Heart right ventricle (tissue), 16 donors: ENCODE measurements at places on chromosomes 2 and 18. TPM values are rescaled to one million over a fixed set of nuclear protein-coding genes. Genes with fewer than 3 reads are reported as not detected.

GRCh38 chr2:65396348-65397026 is 35.9 kb downstream of the SPRED2 start:
- no peak overlapping the region for H3K4me3 ChIP-seq
- DNase-seq = no peak
- no peaks in the 10 kb centered on the region for H3K27me3 ChIP-seq
- no peaks in the 10 kb centered on the region for H3K36me3 ChIP-seq

- H3K27ac ChIP-seq = no peak overlapping the region
- no peaks in the 10 kb centered on the region for H3K36me3 ChIP-seq
- H3K4me1 ChIP-seq = no peaks in the 10 kb centered on the region
- H3K27me3 ChIP-seq = no peaks in the 10 kb centered on the region
- no peak for DNase-seq
Observed at GRCh38 chr2:201532686-201533304, 81.3 kb downstream of the STRADB start.

DNA sequence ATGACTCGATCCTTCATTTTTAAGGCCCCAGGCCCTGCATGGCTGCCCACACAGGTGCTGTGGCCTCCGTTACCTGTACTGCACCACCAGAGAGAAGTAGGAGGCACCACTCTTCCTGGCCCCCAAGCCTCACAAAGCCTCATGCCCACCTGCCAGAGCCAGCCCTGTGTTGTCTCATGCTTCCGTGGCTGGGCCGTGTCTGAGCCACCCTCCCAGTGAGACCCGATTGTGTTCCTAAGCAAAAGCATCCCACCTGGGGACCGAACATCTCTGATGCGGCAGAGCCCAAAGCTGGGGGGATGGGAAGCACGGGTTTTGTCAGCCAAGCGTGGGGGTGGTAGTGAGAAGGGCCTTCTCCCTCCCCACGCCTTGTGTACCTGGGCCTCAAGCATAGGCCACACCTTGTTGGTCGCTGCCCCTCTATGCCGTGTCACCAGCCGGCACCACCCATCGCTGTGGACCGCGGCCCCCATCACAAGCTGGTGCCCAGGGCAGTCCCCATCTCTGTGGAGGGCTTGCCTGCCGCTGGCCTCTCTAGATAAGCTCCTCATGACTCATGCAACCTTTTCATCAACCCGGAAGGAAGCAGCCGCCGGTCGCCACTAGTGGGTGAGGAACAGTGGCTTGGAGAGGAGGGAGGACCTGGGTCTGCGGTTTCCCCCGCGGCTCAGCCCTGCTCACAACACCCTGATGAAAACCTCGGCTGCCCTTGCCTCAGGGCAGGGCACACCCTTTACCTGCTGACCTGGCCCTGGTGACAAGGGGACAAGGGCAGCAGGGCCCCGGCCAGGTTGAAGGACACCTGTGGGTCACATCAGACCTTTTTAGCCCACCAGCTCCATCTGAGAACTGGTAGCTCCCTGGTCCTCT is 2.7 kb upstream of the RNPEPL1 start:
- H3K27me3 ChIP-seq = no peaks in the 10 kb centered on the region
- H3K4me3 ChIP-seq = peak overlapping the region; percentile 88
- DNase-seq = peak; percentile 70
- peak overlapping the region; percentile 96 for H3K27ac ChIP-seq
- peaks cover 65% of the 10 kb centered on the region for H3K4me1 ChIP-seq
- H3K36me3 ChIP-seq = no peaks in the 10 kb centered on the region

The STON1 gene
- polyA plus RNA-seq = 2.2 TPM

DNA sequence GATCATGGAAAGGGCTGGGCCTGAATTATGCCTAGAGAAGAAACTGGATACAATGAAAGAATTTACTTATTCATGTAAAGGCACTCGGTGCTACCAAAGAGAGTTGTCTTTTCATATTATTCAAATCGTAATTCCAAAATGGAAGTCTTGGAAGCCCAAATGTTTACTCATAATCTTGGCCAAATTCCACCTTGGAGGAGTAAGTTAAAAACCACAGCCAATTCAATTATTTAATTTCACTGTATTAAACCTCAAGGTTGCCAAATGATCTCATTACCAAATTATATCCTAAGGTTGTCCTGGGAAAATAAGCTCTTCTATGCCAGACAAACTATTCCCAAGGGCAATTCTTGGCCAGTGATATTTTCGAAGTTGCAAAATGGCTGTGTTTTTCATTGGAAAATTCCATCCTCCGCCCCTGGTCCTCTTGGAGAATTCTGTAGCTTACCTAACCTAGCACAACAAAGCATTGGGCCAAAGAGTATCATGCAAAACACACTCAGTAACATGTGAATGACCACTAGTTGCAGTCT is 11.1 kb upstream of the VPS4B start:
- no peaks in the 10 kb centered on the region for H3K36me3 ChIP-seq
- peak; percentile 27 for DNase-seq
- H3K4me3 ChIP-seq = no peak overlapping the region
